ENCODE measurements at places on chromosomes 11 and 22.

DNA sequence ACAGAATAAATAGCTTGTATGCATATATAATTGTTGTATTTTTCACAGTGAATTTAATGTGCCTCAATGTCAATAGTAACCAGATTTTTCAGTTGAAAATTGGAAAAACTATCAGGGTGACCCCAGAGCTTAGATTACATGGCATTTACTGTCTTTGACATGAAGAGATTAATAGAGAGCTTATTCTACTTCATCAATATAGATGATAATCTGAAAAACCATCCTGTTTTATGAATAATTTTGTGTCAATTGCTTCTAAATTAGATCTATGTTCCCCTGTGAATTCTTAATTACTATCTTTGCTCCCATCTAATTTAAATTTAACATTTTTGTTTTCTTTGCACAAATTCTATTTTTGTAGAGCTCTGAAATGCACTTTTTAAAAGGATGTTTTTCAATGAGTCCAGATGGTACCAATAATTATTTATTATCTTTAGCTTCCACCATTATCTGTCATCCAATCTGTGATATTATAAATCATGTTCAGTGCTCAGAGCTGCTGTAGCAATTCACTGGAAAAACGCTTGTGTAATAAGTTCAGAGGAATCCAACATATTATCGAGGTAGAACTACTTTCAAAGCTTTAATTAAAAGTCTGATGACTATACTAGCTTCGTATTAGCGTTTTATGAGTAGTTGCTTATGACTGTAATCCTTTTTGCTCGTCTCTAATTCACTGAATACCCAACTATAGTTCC lies 291.4 kb downstream of the JRKL start:
- DNase-seq: no peak

DNA sequence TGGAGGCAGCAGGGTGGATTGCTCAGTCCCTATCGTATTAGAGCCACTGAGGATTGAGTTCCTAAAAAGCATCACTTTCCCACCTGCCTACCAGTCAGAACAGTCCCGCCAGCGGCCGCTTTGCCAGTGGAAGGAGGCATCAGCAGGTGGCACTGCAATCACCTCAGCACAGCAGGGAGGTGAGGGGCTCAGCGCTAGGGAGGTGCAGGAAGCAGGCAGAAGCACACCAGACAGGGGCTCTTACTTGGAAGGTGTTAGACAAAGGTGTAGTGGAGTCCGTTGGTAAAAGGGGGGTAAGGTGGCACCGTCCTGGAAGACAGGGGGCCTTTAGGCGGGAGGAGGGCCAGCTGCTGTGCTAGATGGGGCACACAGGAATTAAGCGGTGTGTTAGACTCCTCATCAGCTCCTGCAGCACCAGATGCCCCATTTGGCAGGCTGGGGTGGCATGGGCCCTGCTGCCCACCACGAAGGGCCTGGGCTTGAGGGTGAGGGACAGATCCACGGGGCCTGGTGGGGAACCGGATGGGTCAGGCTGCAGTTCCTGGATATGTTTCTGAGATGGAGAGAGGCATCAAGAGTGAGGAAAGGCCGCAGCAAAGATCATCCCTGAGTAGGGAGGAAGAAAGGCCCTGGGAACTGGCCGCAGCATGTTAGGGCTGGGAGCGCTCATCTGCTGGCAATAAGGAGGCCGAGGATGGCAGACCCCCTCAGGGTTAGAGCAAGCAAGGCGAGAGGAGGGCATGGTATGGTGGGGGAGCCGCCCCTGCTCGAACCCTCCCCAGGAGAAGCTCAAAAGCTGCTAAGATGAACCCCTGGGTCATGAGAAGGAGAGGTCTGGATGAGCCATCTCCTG lies 42.5 kb downstream of the C11orf58 start:
- no peak for DNase-seq

GRCh38 chr11:40797981-40798380 lies 661.5 kb downstream of the LRRC4C start:
- no peak for DNase-seq

GRCh38 chr11:124085997-124086846 lies 29.0 kb upstream of the VWA5A start:
- DNase-seq: no peak

DNA sequence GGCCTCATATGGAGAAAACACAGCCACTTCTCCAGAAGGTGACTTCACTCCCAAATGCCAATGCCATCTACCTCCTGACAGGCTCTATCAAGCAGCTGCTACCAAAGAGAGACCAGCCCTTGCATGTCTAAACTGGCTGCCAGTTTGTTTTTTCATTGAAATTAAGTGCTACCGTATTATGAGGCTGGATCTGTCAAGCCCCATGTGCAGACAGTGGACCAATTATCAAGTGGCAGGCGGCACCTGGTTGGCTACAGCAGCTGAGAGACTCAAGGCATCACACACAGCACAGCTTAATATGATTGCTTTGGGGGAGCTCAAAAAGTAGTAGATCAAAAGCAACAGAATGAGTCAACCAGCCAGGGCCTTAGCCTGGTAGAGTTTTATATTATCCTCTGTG lies 1293.0 kb upstream of the TENM4 start:
- DNase-seq: no peak

DNA sequence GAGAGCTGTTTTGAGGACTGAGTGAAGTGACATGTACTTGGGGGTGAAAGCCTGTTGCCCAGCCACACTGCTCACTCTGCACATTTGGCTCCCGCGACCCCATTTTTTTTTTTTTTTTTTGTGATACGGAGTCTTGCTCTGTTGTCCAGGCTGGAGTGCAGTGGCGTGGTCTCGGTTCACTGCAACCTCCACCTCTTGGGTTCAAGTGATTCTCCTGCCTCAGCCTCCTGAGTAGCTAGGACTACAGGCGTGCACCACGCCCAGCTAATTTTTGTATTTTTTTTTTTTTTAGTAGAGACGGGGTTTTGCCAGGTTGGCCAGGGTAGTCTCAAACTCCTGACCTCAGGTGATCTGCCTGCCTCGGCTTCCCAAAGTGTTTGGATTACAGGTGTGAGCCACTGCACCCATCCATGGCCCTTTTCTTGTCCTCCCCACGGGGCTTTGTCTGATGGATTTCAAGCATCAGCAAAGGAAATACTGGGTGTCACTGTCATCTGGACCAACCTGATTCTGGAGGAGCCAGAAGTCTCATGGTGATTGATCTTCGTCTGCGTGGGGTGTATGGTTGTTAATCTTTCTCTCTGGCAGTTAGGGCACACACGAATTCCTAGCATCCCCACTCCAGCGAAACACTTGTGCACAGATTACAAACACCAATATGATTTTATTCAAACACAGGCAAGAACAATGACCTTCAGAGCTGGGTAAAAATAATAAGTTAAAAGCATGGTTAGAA lies 3.4 kb upstream of the UCP3 start:
- no peak for DNase-seq

GRCh38 chr11:64366751-64367150 lies 7.8 kb downstream of the RPS6KA4 start:
- no peak for DNase-seq

DNA sequence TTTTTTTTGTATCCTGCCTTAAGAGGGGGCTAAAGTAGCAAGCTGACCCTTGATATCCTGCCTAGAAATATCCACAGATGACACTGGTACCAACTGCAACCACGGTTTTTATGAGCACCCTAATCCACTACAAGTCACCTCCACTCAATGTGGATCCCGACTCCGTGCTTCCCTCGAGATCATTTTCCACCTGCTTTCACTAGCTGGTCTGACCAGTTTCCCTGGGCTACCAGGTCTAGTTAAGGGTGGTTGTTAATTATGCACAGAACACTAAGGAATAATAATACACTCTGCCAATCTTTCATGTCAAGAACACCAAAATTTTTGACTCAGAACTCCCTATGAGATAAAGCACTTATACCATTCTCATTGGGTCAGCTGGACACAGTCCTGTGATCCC lies 82.3 kb downstream of the ABTB2 start:
- DNase-seq: no peak

GRCh38 chr22:27572278-27572666 lies 229.3 kb downstream of the MN1 start:
- DNase-seq: no peak

DNA sequence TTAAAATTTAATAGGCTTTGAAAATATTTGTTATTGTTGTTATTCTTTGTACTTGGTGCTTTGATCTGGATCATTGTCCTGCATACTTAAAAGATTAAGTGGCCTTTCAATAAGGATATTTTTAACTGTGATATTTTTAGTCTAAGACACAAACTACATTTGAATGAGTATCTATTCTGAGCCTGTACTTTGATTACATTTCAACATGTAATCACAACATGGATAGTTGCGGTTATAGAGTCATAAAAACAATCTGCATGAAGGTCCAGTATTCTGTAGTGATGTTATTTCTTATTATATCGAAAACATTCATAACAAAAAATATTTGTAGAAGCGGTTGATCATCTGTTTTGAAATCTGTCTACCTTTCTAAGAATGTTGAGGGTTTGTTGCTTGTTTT lies 58.6 kb downstream of the HIPK3 start:
- DNase-seq: no peak

DNA sequence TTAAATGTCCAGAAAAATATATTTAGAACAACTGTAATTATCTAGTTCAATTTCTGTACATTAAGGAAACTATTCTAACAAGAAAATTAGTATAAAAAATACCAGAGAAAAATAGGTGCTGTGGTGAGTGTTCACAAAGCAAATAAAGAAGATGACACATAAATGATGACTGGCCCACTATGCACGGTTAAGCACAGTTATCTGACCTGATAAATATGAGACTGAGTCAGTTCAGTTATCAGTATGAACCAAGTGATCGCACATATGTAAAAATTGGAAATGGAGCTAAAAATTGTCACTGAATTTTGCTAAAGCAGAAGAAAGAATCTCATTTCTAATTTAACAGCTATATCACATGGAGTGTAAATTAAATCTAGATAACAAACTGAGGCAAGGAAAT lies 18.8 kb upstream of the MAML2 start:
- no peak for DNase-seq

DNA sequence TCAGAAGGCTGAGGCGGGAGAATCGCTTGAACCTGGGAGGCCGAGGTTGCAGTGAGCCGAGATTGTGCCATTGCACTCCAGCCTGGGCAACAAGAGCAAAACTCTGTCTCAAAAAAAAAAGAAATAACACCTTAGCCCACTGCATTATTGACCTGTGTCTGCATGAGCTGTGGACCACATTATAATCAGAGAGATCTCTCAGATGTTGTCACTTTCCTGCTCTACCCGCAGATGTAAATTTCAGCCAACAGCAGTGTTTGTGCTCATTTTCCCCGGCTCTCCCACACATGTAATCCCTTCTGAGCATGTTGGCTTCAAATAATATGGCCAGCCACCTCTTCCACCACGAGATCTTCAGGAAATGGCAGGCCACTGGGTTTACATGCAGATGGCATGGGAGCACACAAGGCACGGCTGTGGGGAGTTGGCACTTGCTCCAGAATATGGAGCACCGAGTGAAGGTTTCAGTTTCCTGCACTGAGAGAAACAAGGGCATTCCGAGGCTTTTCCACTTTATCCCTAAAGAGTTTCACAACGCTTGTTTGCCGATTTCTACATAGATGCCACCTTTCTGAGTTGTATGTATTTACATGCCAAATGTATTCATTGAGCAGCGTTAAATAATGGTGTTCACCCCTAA lies 19.7 kb downstream of the CDPF1 start:
- DNase-seq: no peak

GRCh38 chr11:36817336-36817965 lies 219.4 kb upstream of the RAG2 start:
- DNase-seq: no peak

DNA sequence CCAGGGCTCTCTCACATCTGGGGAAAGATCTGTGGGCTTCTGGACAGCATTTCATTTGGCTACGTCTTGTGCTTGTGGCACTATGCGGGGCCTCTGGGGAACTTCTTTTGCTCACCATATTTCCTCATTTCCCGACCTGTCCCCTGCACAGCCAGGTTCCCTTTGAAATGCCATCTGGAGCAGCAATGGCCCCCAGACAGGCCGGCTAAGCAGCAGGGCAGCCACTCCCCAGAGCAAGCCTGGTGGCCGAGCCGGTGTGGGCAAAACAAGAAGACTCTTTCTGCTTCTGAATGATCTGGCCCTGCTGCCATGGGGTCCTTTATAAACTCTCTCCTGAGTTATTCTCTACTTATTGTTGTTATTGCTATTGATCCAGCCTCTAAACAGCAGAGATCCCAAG lies 190.7 kb upstream of the NECTIN1 start:
- no peak for DNase-seq

GRCh38 chr11:3810446-3810845 lies 2.1 kb downstream of the PGAP2 start:
- DNase-seq: peak; percentile 9

DNA sequence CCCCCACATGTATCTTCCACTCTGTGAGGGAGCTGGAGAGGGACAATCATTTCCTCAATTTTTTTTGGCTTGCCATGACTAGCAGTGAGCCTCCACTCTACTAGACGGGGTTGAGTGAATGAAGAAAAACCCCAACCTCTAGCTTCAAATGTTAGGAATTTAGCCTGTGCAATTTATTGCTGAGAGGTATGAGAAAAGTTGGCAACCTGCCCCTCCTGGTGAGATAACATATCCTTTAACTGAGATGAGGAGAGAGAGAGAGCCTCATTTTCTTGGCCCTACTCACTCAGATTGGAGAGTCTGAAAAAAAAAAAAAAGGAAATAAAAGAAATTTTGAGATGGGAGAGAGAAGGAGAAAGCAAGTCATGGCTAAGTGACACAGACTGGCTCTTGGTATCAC lies 218.2 kb upstream of the CARD18 start:
- DNase-seq: no peak

- no peak for DNase-seq
Observed at GRCh38 chr11:112844517-112844916, 116.7 kb upstream of the NCAM1 start.

DNA sequence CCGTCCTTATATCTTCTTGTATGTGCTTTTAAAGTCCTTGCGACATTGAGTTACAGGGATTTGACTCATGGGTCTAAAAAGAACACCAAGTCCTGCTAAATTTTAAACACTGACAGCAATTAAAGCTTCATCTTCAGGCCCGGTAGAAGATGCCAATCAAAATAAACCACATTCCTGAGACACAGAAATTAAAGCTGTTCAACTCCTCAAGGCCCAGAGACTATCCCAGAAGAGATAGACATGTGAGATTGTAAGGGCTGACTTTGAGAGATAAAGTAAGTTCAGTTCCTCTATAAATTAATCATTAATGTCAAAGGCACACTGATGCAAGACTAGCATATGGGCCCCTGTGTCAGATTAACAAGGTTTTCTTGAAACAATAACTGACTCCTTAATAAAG lies 49.8 kb downstream of the OSBPL5 start:
- DNase-seq: no peak
